ENCODE measurements at places on chromosomes 1 and 21.

GRCh38 chr1:97441966-97442365 is 478.9 kb downstream of the DPYD start:
- no peak for DNase-seq

- no peak for DNase-seq
Measured at GRCh38 chr1:16122916-16123315, 33.0 kb downstream of the EPHA2 start.

DNA sequence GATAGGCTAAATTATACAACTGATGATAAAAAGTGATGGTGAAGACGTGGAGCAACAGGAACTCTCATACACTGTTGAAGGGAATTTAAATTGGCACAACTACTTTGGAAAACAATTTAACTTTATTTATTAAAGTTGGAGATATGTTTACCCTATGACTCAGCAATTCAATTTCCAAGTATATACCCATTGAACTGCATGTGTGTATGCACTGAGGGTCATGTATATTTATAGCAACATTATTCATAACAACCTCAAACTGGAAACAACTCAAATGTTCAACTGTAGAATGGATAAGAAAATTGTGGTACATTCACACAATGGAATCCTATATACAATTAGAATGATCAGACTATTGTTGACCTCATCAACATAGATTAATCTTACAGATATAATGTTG is 16.5 kb upstream of the BCAS2 start:
- no peak for DNase-seq

GRCh38 chr1:37362594-37363385 is 111.6 kb upstream of the ZC3H12A start:
- DNase-seq = no peak

- no peak for DNase-seq
Measured at GRCh38 chr1:71193153-71193552, 112.3 kb upstream of the ZRANB2 start.

DNA sequence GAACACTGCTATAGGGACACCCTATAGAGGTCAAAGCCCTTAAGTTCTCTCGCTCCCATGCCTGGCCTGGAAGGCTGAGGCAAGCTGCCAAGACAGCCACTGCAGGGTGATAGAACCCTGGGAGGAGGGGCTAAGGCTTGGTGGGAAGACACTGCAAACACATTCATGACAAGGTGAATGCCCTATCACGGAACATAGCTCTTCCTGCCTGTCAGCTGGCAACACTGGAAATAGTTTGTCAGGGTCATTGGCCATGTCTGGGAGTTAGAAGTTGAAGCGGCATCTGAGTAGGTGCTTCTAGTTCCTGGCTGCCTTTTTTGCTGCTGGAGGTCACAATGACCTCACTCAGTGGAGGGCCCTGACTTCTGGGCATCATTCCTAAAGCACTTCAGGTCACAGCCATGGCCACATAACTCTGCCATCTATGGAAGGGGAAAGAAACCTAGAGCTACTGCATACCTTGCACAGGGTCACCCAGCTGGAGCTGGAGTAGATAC is 4.2 kb downstream of the FABP3 start:
- DNase-seq = no peak

DNA sequence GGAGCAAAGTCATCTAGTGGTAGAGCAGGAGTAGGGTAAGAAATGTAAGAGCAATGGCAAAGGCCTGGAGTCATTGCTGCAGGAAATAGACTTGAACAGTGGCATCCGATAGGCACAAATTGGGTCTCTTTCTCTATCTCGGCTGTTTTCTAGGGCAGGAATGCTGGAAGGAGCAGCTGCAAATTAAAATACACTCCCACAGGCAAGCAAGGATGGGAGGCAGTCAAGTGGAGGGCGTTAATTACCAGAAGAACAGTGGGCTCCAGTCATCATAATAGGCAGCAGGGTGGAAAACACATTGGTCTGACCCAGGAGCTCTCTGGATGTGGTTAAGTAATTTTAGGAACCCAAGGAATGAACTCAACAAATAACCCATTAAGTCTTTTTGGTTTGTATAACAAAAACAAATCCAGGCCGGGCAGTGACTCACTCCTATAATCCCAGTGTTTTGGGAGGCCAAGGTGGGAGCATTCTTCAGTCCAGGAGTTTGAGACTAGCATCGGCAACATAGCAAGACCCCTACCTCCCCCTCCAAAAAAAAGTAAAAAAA is 7.8 kb upstream of the TDRD5 start:
- DNase-seq = no peak

GRCh38 chr21:28734522-28735175 is 258.0 kb downstream of the LTN1 start:
- DNase-seq = no peak

DNA sequence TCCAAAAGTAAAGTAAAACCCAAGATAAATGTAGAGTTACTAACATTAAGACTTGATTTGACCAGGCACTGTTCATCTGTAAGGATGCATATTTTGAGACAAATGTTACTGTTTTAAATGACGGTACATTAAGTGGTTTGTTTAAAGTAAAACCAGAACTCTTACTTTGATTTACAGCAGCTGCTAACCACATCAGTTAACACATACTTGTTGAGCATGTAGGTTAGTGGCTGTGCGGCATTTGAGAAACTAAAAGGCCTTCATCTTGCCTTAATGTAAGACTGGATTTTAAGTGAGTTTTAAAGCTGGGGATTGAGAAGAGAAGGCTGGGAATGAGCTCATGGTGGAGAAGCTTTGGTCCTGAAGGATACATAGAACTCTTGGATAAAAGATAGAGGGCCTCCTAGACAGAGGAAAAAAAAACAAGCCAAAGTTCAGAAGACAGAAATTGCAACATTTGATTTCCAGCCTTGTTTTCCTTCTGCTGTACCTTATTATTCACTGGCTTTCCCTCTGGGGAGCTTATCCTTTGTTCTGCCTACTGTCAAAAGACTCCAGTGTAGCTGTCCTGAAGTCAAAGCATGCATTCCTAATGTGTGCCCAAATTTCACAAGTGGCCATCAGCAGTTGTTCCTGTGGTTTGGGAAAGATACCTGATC is 66.6 kb downstream of the MTR start:
- DNase-seq = no peak

GRCh38 chr1:241531195-241532161 is 700 bp upstream of the KMO start:
- DNase-seq = no peak

GRCh38 chr1:54498383-54499096 is 49.5 kb upstream of the ACOT11 start:
- no peak for DNase-seq

DNA sequence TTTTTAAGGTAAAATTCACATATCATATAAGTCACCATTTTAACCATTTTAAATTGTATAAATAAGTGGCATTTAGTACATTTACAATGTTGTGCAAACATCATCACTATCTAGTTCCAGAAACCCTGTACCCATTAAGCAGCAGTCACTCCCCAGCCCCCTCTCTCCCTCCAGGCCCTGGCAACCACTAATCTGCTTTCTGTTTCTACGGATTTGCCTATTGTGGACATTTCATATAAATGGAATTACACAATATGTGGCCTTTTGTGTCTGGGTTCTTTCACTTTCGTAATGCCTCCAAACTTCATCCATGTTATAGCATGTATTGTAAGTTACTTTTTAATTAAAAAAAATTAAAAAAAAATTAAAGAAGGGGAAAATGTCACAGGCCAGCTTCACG is 58.0 kb upstream of the RAB3GAP2 start:
- no peak for DNase-seq

DNA sequence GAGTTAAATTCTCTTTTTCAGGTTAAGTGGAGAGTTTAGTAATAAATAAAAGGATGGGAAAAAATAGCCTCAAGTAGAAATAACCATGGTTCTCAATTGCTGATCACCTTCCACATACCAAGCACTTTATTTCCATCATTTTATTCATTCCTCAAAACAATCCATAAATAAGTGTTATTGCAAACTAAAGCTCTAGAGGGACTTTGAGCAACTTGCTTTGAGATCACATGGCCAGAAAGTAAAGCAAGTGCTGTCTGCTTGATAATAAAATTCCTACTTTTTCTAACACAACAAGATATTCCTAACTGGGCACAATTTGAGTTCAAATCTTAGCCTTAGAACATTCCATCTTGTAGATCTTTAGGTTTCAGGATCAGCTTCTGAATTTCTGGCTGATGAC is 97.1 kb upstream of the C1orf87 start:
- DNase-seq = no peak

All from T-helper 1 cell (primary cell).